ENCODE measurements at places on chromosomes 3 and 15.
A peak's percentile ranks its signal among the peaks of the same experiment; 100 is the strongest.

- DNase-seq: no peak
These were observed 1412.6 kb downstream of the ZPLD1 start for GRCh38 chr3:103847081-103848062.

GRCh38 chr3:22585911-22586310, 617.2 kb upstream of the UBE2E2 start:
- DNase-seq: no peak

DNA sequence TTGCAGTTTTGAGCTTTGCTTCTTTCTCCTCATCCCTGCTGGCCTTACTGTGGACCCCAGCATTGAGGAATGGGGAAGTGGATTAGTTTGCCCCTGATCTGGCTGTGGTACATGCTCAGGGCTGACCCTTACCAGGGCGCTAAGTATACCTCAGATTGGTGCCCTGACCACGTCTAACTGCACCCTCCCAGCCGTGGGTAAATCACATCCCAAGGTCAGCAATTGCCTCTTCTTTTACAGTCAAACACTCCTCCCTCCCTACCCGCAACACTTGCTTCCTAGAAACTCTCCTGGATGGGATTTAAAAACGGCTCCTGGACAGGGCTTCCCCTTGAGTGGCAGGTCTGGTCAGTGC, 437.9 kb downstream of the NR2F2 start:
- no peak for DNase-seq

DNA sequence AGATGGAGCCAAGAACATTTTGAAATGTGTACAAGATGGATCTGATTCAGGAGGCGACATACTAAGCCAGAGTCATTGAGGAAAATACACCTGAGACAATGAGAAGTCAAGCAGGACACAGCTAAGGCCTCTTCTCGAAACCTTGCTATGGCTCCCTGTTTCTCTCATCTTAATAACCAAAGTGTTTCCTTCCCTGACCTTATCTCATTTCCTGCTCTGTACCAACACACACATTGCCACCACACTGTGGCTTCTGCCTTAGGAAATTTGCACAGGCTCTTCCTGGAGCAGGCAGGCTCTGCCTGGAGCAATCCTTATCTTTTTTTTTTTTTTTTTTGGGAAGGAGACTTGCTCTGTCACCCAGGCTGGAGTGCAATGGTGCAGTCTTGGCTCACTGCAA, 36.6 kb downstream of the OXSM start:
- DNase-seq: no peak

DNA sequence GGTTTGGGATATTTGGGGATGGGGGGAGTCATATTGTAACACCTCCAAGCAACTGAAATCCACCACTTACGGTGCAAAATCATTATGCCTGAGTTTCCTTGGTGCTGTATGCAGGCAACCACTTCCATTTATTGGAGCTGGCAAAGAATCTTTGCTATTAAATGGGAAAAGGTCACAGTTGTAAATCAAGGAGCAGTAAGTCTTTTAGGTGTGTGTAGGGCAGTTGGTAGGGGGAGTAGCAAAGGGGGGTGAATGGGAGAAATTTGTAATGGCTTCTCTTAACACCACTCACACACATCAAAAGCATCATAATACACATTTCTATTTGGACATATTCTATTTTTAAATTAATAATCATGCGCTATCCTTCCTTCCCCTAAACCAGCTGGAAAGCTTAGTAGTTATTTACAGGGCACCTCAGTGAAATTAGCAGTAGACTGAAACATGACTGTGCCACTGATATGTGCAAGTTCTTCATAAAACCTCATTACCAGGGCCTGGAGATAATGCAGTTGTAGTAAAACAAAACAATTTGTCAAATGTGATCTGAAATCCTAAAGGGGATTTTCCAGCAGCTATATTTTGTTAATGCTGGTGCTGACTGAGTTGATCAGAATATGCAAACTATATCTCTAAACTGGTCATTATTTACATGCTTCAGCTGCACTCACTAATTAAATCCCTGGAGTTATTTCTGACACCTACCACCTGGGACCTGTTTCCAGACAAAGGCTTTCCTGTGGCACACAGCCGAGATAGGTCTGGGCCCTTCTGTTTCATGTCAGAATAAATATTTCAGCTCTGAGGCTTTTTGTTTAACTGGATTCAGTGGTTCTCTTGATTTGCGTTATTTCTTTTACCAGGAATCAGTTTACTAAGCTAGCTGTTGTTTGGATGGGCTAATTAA, 90.1 kb downstream of the B3GALNT1 start:
- DNase-seq: no peak

GRCh38 chr15:62103431-62103830, 36.7 kb downstream of the C2CD4A start:
- DNase-seq: no peak

DNA sequence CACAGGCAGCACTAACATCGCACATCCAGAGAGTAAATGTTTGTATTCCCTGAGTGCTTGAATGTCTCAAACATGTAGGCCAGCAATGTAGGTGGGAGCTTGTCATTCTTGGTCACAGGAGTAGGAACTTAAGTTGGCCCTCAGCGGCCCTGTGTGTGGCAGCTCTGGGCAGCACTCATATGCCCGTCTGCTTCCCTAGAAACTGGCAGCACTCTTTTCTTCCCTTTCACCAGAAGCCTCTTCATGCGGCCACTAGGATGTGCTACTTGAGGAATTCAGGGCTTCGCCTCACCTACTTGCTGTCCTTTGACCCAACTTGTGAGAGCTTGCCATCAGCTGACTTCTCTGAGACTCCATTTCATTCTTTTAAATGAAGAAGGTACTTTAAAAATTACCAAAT, 69.5 kb downstream of the TIPARP start:
- no peak for DNase-seq

DNA sequence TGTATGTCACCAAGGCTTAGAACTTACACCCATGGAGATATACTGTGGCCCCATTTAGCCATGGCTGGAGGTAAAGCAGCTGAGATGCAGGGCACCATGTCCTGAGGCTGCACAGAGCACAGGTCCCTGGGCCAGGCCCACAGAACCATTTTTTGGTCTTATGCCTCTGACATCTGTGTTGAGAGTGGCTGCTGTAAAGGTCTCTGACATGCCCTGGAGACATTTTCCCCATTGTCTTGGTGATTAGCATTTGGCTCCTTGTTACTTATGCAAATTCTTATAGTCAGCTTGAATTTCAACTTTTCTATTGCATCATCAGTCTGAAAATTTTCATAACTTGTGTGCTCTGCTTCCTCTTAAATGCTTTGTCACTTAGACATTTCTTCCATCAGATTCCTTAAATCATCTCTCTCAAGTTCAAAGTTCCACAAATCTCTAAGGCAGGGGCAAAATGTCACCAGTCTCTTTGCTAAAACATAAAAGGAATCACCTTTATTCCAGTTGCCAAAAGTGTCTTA, 701.3 kb downstream of the EPHA3 start:
- no peak for DNase-seq

DNA sequence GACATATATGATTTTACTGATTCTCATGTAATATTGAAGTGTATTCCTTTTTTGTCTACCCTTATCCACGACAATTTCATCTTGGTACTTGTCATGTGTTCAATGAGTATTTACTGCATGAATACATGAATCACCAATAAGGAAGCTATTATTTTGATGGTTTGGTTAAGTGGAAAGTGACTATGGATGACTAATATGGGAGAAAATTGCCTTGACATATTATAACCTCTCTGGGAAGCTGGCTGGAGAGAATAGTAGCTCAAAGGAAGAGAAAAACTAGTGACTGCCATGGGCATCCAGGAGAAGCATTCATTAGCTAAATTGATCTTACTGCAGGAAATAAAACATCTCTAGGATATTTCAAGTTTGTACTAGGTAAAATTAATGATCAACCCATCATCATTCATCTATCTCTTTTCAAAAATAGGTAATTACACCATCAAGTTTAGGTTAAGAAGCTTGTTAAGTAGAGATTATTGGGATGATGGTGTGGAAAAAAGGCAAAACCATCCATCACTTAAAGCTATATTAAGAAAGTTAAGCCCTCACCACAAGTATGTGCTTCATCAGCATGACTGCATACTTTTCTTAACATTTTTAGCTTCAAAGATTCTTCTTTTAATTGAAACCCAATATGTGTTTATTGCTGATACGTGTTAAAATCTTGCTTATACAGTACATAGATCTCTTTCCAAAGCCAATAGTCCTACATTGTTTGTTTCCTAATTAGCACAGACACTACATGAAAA, 455.2 kb upstream of the ARPP21 start:
- DNase-seq: no peak

DNA sequence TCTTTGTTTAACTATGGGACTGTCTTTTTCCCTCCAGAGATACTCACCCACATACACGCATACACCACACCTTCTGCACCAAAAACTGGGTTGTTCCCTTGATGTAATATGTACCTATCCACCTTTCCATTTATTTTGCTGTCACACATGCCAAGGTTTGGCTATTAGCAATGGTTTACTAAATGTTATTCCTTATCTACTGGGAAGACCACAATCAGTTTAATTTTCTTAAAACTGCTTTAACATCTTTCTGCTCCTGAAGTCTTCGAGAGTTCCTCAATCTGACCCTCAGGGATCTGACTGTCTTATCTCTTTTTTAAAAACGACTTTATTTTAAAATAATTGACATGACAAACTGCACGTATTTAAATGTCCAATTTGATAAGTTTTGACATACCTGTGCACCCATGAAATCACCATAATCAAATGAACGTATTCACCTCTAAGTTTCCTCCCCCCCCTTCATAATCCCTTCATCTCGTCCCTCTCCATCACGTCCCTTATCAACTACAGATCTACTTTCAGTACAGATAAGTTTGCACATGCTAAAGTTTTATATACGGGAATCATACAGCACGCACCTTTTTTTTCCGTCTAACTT, 805 bp upstream of the TRPM7 start:
- DNase-seq: no peak

GRCh38 chr3:80192936-80193335, 425.1 kb upstream of the ROBO1 start:
- no peak for DNase-seq

GRCh38 chr15:27057904-27058645, 87.1 kb downstream of the GABRG3 start:
- no peak for DNase-seq

DNA sequence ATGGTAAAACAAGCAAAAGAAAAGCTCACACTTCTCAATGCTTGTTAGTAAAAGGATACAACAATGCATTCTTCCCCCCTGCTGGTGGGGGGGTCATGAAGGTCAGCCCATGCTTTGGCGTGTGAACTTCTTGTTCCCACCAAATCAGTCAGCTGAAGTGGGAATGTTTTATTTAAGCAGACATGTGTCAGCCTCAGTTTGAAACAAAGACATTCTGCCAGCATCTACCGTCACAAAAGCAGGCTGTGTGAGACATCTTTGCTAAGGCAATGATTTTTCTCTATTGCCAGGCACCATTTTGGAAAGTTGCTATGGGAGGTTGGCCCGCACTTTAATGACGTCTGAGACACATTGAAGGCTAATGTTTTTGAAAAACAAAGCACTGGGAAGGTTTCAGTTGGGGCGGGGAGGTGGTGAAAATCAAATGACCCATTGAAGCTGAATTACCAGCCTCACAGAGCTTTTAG, 206.6 kb downstream of the TLE3 start:
- peak; percentile 34 for DNase-seq

GRCh38 chr15:48976444-48977088, 12.8 kb upstream of the SHC4 start:
- peak; percentile 76 for DNase-seq
